ENCODE measurements at places on chromosomes 1 and 21.
A peak's percentile ranks its signal among the peaks of the same experiment; 100 is the strongest.

GRCh38 chr1:63454269-63454668, 68.8 kb downstream of the ITGB3BP start:
- no peak for DNase-seq

DNA sequence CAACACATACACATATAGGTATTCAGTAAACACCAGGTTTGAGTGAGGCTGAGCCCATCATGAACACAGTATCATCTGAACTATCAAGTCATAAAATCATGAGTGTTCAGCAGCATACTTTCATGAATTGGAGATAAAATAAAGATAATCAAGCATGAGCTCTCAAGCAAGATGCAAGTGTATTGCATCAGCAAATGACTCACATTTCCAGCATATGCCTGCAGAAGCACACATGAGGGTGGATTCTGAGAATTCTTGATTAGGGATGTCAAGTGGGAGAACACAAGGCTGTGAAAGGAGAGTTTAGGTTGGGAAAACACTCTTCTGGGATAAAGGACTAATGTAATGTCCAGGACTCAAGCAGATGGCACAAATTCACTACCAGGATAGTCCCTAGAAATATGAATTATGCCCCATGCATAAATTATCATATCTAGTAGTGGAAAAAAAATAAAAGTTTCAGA, 299.2 kb downstream of the SRGAP2C start:
- DNase-seq = no peak

GRCh38 chr1:228494970-228495853, 8.0 kb downstream of the RNF187 start:
- no peak for DNase-seq

- DNase-seq = no peak
Observed at GRCh38 chr21:17693801-17694200, 81.1 kb upstream of the BTG3 start.

DNA sequence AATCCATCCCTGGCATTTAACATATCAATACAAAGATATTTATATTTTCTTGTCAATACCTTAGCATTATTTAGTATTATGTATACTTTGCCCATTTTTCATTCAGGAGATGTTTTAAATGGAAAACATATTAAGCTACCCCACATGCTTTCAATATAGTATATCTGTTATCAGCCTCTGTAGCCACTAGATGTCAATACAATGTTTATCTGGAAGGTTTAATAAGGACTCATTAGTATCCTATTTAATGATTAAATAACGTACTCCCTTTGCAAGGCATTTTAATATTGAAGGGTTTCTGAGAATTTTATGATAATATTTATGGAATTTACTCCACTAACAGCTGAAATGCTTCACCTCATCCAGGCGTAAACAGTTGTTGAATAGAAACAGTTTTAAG, 329.5 kb upstream of the ADGRL2 start:
- DNase-seq = no peak

- DNase-seq = no peak
Observed at GRCh38 chr1:40857737-40858136, 4.4 kb downstream of the CITED4 start.

GRCh38 chr1:200867018-200867811, 5.6 kb upstream of the GPR25 start:
- peak; percentile 86 for DNase-seq

DNA sequence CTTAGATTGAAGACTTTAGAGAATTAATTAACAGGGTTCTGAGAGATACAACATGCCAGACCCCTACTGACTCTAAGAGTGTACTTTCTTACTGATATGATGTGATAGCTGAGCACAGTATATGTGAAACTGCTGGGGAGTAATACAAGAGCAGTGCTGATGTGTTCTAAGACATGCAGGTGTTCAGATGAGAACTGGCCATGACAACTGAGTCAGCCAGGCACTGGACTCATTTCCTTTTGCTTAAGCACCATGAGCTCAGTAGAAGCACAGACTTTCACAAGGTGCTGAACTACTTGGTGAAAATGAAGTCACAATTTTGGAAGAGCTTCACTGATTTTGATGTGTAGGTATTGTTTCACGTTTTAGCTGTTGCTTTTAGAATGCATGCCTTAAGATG, 15.9 kb upstream of the POGZ start:
- DNase-seq = peak; percentile 94

GRCh38 chr1:41482001-41482765, 2.3 kb downstream of the EDN2 start:
- DNase-seq = no peak

DNA sequence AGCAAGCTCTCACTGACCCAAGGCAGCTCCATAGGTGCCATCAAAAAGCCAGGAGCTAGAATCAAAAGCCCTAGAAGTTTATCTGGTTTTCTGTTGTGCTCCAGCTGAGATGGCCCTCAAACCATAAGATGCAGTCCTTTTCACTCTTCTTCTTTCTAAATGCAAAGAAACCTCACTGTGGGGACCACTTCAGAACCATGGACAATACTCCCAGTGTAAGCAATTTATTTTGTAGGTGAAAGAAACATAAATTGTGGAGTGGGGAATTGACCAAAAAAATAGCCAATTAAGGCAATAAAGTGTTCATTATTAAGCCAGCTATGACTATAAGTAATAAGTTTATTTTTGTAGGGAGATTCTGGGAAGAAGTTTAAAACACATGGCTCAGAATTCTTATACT, 1399.9 kb downstream of the PLA2G4A start:
- DNase-seq = no peak

DNA sequence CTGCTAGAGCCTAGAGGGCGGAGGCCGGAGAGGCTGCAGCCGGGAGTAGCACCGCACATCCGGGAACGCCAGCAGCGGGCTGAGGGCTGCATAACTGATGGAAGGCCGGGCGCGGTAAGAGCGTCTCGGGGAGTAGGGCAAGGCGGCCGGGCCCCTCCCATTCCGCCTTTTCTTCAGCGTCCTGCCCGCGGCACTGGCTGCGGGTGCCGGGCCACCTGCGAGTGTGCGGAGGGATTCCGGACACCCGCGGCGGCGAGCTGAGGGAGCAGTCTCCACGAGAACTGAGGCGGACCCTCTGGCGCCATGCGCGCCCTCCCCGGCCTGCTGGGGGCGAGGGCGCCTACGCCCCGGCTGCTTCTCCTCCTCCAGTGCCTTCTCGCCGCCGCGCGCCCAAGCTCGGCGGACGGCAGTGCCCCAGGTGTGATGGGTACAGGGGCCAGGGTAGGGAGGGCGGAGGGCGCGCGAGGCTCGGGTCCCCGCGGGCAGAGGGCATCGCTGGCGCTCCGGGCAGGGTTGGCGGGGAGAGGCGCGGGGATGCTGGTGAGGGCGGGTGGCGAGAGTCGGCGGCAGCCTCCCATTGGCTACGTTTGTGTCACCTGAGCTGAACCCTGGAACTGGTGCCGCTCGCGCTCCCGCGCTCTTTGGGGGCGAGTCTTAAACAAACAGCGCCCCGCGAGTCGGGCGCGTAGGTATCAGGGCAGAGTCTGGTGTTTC, 334.4 kb downstream of the SRGAP2C start:
- peak; percentile 0 for DNase-seq

DNA sequence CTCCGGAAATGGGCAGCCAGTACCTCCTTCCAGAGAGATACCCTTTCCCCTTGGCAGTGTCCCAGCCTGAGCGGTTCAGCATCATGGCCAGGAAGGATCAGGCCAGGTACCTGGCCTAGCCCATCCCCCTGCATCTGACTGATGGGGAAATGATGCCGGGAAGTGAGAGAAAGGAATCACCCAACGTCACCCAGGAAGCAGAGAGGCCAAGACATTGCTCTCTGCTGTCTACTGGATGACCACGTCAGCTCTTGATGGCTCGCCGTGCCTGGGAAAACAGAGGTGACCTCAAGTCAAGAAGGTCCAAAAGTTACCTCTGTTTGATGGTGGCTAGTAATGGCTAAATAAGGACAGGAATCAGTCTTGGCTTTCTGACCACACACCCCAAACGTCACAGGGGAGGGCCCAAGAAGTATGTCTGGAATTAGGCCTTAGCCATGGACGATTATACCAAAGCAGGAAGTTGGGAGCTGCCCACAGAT, 79.0 kb downstream of the MRPL37 start:
- no peak for DNase-seq

GRCh38 chr1:23169727-23170335, 1.2 kb upstream of the LUZP1 start:
- peak; percentile 18 for DNase-seq

- no peak for DNase-seq
Observed at GRCh38 chr1:203791498-203791897, 3.9 kb upstream of the ZBED6 start.

- no peak for DNase-seq
Observed at GRCh38 chr1:30043731-30044408, 679.5 kb downstream of the MATN1 start.

DNA sequence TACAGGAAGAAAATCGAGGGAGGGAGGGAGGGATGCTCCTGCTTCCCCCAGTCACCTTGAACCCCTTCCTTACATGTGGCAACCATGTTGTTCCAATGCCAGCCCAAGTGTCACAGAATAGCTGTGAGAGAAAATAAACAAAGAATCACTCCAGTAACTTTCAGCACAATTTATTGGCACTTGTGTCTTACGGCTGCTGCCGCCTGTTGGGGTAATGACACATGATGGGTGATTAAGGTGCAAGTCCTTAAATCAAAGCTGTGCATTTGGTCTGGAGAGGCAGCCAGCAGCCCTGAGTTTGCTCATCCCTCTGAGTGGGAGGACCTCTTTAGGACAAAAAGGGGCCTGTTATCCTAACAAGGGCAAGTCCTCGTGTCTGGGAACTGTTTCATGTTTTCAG, 377.7 kb downstream of the PCP4 start:
- DNase-seq = no peak

DNA sequence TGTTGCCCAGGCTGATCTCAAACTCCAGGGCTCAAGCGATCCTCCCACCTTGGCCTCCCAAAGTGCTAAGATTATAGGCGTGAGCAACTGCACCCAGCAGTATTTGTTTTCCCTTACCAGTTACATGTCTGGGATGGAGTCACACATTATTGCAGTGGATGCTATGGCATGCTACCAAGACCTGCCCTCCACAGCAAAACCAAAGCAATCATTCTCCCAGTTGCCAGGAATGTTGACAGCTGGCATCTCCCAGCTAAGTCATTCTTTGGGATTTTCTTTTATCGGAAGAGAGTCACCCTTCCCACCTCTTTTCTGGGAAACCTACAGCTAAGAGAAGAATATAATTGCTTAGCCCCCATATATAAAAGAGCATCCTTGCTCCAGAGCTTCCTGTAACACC, 49.4 kb upstream of the RGS7 start:
- DNase-seq = no peak

DNA sequence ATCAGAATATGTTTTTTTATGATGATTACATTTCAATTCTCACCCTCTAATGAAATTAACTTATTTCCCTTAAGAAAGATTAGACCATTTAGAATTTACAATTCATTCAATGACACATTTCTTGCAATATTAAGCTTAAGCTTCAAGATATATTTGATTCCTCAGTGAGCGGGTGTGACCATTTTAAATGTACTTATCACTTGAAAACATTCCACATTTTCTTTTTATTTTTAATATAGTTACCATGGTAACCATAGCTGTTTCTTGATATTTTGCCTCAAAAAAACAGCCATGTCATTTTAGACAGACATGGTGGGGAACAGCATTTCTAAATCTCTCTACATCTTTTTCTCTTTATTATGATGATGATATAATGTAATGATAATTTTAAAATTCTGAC, 1029.0 kb upstream of the B3GALT2 start:
- DNase-seq = no peak

DNA sequence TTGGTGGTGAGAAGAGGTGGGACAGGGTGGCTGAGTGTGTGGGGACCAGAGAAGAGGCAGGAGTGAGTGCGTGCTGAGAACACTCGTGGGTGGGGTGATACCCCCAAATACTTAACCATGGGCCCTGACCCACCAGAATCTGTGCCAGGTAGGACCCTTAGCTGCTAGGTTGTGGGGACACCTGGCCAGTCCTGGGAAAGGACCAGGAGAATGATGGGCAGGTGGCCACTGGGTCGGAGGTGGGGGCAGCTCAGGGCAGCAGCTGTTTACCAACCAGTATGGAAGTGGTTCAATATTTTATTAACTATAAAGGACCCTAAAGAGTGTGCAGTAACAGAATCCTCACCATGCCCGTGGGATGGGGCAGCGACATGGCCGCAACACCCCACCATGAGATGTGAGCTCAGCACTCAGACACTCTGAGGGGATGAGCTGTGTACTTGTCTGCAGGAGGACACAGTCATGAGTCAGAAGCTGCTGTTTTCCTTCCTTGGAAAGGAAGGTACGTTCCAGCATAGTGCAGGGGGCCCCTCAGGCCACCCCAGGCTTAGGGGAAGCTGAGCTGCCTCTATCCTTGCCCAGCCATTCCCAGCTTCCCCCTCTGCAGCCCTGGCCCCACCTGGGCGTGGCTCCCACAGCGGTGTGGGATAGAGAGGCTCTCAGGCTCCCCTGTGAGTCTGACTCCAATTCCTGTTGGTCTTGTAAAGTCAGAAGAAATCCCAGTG, 25.4 kb downstream of the TEX35 start:
- DNase-seq = no peak

- DNase-seq = peak; percentile 92
Observed at GRCh38 chr1:111197598-111198284, 2.7 kb downstream of the DENND2D start.

GRCh38 chr1:218436997-218437396, 91.9 kb downstream of the TGFB2 start:
- DNase-seq = no peak

DNA sequence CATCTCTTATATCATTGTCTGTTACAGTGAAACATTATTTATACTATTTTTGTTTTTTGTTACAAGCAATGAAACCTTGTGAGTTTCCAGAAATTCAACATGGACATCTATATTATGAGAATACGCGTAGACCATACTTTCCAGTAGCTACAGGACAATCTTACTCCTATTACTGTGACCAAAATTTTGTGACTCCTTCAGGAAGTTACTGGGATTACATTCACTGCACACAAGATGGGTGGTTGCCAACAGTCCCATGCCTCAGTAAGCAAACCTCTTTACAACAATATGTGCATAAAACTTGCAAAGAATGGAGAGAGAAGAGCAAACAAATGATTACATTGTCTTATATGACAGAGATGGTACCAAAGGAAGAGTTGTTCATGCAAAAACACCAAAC, 22.4 kb downstream of the CFHR4 start:
- DNase-seq = no peak

DNA sequence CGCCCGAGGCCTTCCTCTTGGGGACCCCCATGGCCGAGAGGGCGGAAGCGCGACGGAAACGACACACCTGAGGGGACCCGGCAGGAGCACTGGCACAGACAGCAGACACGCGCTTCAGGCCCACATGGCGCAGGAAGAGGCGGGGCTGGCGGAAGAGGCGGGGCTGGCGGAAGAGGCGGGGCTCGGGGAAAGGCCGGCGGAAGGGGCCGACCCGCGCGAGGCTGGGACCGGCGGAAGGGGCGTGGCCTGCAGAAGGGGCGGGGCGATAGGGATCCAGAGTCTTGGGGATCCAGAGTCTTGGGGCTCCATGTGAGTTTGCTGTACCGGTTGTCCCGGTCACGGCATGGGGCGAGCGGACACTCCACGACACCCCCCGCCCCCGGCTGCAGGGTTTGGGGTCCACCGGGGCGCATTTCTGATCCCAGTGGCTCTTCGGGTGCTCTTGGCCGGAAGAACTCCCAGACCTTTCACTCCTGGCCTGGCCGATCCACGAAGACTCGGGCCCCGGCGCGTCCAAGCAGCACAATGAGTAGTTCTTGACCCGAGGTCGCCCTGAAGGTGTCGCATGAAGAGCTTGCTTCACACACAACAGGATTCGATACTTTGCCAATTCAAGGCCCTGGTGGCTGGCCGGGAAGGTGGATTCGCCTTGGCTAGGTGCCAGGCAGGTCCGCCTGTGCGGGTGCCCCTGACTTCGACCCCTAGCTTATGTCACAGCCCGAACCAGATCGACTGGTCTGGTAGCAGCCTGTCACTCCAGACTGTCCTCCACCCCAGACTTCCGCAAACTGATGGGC, at the start of gene URB1:
Gene URB1, minus strand, starts transcription at position 133 of the 797 bp plus-strand sequence. Its CDS starts 102 bp downstream, at position 31.
- peak; percentile 94 for DNase-seq

GRCh38 chr1:22662318-22662717, 9.3 kb downstream of the C1QB start:
- peak; percentile 51 for DNase-seq
